SHP77 (cell line): ENCODE measurements at places on chromosomes 11 and 22.

- peak; percentile 63 for DNase-seq
Measured at GRCh38 chr11:44286268-44286880, 23.6 kb downstream of the ALX4 start.

- DNase-seq, result no peak
Measured at GRCh38 chr11:29773656-29774264, 243.1 kb downstream of the KCNA4 start.

GRCh38 chr11:19122960-19123615 lies 6.1 kb downstream of the ZDHHC13 start:
- no peak for DNase-seq

GRCh38 chr11:19199771-19200170 lies 2.0 kb downstream of the CSRP3 start:
- no peak for DNase-seq

DNA sequence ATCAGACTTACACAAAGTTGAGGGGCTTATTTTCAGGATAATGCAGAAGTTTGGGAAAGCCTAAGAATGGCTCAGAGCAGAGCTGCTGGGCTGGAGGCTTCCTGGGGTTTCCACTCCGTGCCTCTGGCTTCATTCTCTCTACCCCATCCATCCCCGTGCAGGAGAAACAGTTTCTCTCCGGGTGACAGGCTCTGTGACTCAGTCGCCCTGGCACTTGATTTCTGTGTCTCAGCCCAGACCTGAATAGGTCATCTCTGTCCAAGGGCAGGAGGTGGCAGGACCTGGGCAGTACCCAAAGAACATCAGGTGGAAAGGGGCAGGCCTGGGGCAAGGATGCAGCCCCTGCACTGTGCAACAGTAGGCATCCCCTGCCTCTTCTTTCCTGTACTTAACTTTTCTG lies 38.4 kb upstream of the RTL6 start:
- no peak for DNase-seq

- no peak for DNase-seq
Measured at GRCh38 chr11:84990141-84990540, 637.0 kb downstream of the DLG2 start.

- DNase-seq, result no peak
Measured at GRCh38 chr11:117869604-117870003, 6.9 kb downstream of the FXYD6 start.
